ENCODE measurements at places on chromosomes 5 and 9.

GRCh38 chr5:59180515-59180914, 597.6 kb downstream of the RAB3C start:
- DNase-seq: no peak

GRCh38 chr9:37908698-37909186, 4.8 kb upstream of the SLC25A51 start:
- DNase-seq: no peak

DNA sequence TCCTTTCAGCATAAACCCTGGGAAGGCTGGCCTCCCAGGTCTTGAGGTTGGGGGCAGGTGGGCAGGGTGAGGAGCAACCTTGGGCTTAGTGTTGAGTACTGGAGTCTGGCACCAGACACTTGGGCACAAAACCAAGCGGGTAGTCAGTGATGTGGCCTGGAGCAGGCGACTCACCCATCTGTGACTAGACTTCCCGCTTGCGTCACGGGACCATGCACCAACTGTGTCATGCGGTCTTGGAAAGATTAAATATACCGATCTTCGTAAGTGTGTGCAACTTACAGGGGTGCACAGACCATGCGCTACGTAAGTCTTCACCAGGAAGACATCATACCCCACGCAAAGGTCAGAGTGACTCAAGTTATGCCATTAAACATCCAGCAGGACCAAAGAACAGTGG, 304.4 kb upstream of the IRX4 start:
- DNase-seq: no peak

- DNase-seq: no peak
Measured at GRCh38 chr5:50365426-50366251, 75.4 kb downstream of the EMB start.

Data from stimulated activated CD8-positive, alpha-beta memory T cell treated with anti-CD3 and anti-CD28 coated beads, Interleukin-4, amount 100 ng/mL, for 1 hour (primary cell).